ENCODE measurements at places on chromosomes 4 and X.

- DNase-seq = no peak
Observed at GRCh38 chr4:159191989-159192388, 89.1 kb downstream of the RAPGEF2 start.

DNA sequence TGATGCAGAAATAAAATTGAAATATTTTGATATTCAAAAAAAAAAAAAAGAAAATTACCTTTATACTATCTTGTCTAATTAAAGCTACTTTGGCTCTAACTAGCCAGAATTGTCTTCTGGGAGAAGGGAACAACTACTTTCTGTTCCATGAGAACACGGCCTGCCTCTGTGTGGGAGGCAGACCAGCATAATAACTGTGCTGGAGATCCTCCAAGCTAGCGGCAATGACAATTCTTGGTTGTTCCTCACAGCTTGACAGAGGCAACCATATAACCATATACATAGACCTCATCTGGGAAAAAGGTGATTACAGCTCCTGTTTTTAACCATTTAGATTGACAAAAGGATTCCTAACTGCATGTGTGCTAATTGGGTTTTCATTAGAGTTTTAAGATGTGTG, 95.7 kb downstream of the RBMX2 start:
- DNase-seq = no peak

DNA sequence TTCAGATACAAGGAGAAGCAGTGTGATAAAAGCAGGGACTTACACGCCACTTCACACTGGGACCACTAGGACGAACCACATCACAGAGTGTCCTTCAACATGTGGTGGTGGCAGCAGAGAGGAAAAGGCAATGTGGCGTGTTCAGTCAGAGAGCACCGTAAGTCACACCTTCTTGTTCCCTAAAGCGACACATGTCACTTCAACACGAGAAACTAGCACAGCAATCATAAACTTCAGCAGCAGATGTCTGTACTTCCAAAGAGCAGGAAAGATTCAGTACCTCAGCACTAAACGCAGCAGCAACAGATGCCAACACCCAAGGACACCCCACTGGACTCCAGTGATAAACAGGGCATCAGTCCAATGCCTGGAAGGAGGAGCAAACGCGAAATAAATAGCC, 96.7 kb downstream of the AREG start:
- DNase-seq = no peak

DNA sequence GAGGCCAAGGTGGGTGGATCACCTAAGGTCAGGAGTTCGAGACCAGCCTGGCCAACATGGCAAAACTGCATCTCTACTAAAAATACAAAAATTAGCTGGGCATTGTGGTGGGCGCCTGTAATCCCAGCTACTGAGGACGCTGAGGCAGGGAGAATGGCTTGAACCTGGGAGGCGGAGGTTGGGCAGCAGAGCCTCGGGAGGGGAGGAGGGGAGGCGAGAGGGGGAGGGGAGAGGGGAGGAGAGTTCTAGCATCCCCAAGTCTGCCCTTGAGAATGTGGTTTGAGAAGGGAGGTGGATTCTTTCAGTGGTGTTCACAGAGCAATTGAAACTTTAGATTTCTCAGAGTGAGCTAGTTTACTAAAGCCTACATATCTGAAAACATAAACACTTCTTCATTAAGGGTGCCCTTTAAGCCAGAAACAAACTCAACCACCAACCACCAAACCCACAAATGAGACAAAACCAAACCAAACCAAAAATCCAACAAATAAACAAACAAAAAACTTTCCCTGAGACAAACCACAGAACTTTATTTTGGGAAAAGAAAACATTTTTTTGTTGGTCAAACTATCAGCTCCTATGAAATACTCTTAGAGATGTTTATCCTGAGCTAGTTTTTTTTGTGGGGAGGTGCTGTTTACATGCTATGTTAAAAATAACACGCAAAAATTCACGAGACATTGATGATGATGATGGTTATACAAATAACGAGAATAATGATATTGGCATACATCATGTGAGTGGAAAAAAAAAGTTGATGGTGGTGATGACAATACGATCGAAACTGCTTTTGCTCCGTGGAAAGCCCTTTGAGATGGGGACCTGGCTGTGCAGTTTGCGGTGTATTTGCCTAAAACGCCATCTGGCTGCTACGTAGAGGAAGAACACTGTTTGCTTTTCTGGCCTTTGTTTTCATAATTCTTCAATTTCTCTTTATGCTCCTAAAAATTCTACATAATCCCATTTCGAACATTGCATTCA, 98.2 kb upstream of the PRKX start:
- DNase-seq = peak; percentile 36

DNA sequence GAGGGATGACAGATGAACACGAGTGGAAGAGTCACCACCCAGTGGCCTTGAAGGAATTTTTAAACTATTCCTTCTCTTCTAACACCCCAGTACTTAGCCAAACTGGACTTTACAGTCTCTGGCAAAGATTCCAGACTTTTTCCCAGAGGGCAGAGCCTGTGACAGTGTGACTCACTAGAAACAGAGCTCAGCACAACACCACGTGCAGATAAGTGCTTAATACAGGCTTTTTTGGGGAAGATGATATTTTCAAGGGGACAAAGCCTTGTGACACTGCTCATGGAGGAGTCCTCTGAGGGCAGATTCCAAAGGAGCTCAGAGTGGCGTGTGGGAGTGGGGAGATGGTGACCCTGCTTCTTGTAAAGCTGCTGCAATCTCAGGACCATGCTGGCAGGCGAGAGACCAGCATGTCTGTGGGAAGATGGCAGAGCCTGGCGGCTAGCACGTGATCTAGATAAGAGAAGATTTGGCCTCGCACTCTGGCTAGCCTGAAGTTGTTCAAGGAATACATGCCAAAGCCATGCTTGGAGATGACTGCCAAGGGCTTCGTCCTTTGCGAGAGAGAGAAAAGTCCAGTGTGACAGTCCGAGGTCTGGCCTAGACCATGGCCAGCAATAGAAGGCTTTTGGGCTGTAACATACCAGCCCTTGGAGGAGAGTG, 2.4 kb downstream of the RAB33A start:
- no peak for DNase-seq
